Cardiac muscle cell (in vitro differentiated cells and primary cell): ENCODE measurements at places on chromosomes 4 and X. TPM values are rescaled to one million over a fixed set of nuclear protein-coding genes. Genes with fewer than 3 reads are reported as not detected.

DNA sequence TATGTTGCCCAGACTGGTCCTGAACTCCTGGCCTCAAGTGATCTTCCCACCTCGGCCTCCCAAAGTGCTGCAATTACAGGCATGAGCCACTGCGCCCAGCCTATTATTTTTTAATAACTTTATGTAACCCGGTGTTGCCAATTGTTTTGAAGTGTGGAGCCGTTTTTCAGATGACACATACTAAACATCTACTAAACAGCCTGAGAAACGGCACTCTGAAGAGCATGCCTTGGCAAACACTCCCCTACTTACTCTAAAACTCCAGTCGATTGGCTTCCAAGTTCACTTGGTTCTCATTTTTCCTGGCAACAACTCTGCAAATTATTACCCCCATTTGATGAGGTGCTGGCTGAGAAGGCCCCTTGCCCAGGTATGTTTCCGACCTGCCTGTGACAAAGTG lies 131.1 kb downstream of the GPR143 start:
- no peaks in the 10 kb centered on the region for H3K36me3 ChIP-seq
- H3K4me1 ChIP-seq, result no peaks in the 10 kb centered on the region
- H3K27ac ChIP-seq, result no peak overlapping the region
- no peak overlapping the region for H3K4me3 ChIP-seq
- H3K27me3 ChIP-seq, result no peaks in the 10 kb centered on the region

- no peaks in the 10 kb centered on the region for H3K36me3 ChIP-seq
- H3K4me1 ChIP-seq, result no peaks in the 10 kb centered on the region
- no peak overlapping the region for H3K4me3 ChIP-seq
- DNase-seq, result no peak
- no peaks in the 10 kb centered on the region for H3K27me3 ChIP-seq
- H3K27ac ChIP-seq, result no peak overlapping the region
Observed at GRCh38 chrX:128897621-128898020, 625.7 kb downstream of the SMARCA1 start.

DNA sequence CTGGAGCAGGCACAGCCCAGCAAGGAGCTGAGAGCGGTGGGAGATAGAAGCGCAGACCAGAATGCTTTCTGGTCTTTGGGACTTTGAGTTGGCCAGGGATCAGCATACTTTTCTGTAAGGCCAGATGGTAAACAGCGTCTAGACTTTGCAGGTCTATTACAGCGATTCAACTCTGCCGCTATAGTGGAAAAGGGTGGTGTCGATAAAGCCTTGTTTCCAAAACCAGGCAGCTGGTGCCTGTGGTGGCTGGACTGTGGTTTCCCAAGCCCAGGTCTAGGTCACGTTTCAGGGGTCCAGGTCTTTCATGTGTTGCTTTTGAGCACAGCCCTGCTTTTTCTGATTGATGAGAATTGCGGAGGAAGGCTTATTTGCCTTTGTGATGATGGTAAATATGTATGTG lies 40.1 kb downstream of the HTT-AS start:
- H3K27ac ChIP-seq, result no peak overlapping the region
- no peaks in the 10 kb centered on the region for H3K36me3 ChIP-seq
- DNase-seq, result no peak
- H3K4me1 ChIP-seq, result peaks cover 9% of the 10 kb centered on the region
- H3K27me3 ChIP-seq, result no peaks in the 10 kb centered on the region
- no peak overlapping the region for H3K4me3 ChIP-seq

GRCh38 chrX:41240509-41240908 lies 93.5 kb upstream of the DDX3X start:
- H3K27me3 ChIP-seq, result no peaks in the 10 kb centered on the region
- H3K27ac ChIP-seq, result no peak overlapping the region
- no peak overlapping the region for H3K4me3 ChIP-seq
- no peaks in the 10 kb centered on the region for H3K36me3 ChIP-seq
- no peak for DNase-seq
- peaks cover 7% of the 10 kb centered on the region for H3K4me1 ChIP-seq

DNA sequence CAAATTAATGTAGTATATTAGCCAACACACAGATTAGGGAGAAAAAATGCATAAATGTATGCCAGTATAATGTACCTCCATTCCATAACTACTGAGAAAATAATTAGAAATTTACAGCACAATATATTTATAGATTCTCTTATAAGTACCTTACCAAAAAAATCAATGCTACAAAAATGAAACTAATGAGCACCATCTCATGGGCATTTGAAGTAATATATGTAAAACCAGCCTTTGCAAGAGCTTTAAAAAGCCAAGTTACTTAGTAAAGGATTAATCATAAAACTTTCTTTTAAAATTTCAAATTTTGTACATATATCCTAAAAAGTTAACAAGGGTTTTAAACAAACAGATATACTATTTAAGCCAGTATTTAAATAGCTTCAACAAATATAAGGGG lies 43.2 kb downstream of the LRBA start:
- H3K4me3 ChIP-seq, result no peak overlapping the region
- H3K27me3 ChIP-seq, result no peaks in the 10 kb centered on the region

- H3K36me3 ChIP-seq, result no peaks in the 10 kb centered on the region
- no peaks in the 10 kb centered on the region for H3K27me3 ChIP-seq
- DNase-seq, result no peak
Observed at GRCh38 chr4:153480704-153481103, 14.5 kb downstream of the TMEM131L start.

DNA sequence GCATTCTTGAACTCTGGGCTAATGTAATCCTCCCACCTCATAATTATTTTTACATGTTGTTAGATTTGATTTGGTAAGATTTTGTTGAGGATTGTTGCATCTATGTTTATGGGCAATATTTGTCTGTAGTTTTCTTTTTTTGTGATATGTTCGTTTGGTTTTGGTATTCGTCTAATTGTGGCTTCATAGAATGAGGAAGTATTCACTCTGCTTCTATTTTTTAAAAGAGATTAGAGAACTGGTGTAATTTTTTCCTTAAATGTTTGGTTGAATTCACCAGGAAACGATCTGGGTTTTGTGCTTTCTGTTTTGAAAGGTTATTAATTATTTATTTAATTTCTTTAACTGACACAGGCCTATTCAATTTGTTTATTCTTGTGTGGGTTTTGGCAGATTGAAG lies 161.2 kb upstream of the NUDT6 start:
- no peak overlapping the region for H3K4me3 ChIP-seq
- no peaks in the 10 kb centered on the region for H3K4me1 ChIP-seq
- H3K27me3 ChIP-seq, result no peaks in the 10 kb centered on the region
- no peak overlapping the region for H3K27ac ChIP-seq

GRCh38 chrX:107979534-107979933 lies 2.6 kb downstream of the TEX13B start:
- H3K27me3 ChIP-seq, result no peaks in the 10 kb centered on the region
- H3K36me3 ChIP-seq, result no peaks in the 10 kb centered on the region
- no peak overlapping the region for H3K27ac ChIP-seq
- DNase-seq, result no peak

DNA sequence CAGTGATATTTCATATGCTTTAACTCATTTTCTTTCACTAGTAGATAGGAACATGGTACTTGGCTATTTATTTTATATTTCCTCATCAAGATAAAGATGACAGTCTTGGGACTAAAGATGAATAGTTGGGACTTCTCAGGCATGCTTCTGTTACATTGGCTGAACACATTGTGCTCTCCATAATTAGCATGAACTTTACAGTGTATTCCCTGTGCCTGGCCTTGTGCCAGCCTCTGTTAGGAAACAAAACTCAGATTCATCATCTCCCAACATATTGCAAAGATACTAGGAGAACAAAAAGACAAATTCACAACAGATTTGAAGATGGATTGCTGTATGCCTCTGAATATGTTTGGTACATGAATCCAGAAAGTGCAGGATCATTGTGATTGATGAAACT lies 26.4 kb downstream of the GRIA2 start:
- no peaks in the 10 kb centered on the region for H3K27me3 ChIP-seq
- no peak overlapping the region for H3K27ac ChIP-seq
- H3K4me3 ChIP-seq, result no peak overlapping the region
- H3K36me3 ChIP-seq, result no peaks in the 10 kb centered on the region

- no peak overlapping the region for H3K4me3 ChIP-seq
- DNase-seq, result peak; percentile 87
- H3K27ac ChIP-seq, result no peak overlapping the region
Observed at GRCh38 chr4:186845137-186845842, 121.6 kb upstream of the FAT1 start.

DNA sequence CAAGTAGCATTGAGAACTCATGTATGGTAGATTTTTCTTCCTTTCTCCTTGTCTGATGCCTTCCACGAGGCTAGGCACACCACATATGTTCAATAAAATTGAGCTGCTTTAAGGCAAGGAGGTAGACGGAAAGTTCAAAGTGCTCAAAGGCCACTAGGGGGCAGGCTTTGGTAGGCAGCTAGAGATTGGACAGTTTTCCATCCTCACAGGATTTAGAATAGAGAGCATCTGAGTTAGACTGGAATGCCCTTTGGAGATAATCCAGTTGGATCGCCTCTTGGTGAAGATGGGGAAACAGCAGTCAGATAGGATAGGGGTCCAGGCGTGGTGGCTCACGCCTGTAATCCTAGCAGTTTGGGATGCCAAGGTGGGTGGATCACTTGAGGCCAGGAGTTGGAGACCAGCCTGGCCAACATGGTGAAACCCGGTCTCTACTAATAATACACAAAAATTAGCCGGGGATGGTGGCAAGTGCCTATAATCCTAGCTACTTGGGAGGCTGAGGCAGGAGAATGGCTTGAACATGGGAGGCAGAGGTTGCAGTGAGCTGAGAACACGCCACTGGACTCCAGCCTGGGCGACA lies 30.4 kb downstream of the ELF4 start:
- no peak overlapping the region for H3K27ac ChIP-seq
- H3K27me3 ChIP-seq, result no peaks in the 10 kb centered on the region
- DNase-seq, result peak; percentile 84
- no peak overlapping the region for H3K4me3 ChIP-seq

DNA sequence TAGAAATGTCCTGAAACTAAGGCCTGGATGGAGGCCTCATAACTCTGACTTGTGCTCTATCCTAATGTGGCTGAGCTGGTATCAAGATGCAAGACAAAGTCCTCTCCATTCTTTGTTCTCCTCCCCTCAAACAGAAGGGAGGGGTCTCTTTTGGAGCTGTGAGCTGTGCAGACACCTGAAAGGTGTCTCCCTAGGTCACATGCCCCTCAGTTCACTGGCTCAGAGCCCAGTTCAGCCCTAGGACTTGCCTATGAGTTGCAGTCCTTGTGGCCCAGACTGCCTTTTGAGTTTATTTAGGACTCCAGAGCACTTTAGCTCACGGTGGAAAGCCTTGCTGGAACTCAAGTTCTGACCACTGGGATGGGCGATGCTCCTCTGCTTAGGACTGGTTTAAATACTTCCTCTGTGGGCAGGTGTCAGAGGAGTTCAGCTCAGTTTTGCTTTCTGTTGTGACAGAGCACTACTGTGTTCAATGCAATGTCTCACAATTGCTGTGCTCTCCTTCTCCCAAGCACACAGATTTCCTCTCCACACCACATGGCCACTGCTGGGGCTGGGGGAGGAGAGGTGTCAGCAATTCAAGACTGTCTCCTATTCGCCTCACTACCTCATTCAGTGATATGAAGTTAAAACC lies 84.8 kb upstream of the ZNF827 start:
- no peak for DNase-seq
- H3K4me3 ChIP-seq, result no peak overlapping the region

DNA sequence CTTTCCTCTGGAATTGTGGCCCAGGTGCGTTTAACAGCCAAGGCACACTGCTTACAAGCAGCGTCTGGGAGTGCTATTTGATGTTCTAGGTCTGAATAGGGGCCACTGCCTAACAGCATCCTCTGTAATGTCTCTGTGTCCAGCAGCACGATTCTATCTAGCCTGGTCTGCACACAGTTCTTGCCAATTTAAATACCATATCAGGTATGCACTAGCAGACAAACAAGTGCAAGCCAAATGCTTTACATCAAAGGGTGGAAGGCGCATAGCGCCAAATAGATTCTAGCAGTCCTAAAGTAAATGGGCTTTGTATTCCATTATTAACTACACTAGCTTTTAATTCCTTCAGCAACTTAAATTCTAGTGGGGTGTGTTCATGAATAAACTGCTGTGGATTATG lies 15.8 kb upstream of the UGDH start:
- no peak overlapping the region for H3K4me3 ChIP-seq
- DNase-seq, result no peak
- H3K27me3 ChIP-seq, result no peaks in the 10 kb centered on the region
- H3K4me1 ChIP-seq, result no peaks in the 10 kb centered on the region

DNA sequence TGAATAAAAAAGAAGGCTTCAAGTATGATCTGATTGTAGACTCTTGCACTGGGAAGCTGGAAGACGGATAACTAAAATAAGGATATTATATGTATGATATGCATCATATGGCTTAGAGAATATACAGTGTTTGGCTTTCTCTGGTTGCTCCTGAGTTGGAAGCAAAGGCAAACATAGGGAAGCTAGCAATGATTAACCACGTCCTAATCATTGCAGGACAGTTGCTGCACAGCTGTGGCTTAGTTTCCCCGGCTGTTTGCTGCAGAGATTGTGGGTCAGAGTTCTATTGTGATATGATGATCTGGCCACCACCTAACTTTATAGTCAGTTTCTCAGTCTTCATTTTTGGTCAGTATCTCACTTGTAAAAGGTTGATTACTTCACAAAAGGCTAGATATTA lies 36.3 kb upstream of the PARM1 start:
- DNase-seq, result no peak
- H3K4me3 ChIP-seq, result no peak overlapping the region
- H3K4me1 ChIP-seq, result no peaks in the 10 kb centered on the region
- no peak overlapping the region for H3K27ac ChIP-seq
- H3K27me3 ChIP-seq, result no peaks in the 10 kb centered on the region

DNA sequence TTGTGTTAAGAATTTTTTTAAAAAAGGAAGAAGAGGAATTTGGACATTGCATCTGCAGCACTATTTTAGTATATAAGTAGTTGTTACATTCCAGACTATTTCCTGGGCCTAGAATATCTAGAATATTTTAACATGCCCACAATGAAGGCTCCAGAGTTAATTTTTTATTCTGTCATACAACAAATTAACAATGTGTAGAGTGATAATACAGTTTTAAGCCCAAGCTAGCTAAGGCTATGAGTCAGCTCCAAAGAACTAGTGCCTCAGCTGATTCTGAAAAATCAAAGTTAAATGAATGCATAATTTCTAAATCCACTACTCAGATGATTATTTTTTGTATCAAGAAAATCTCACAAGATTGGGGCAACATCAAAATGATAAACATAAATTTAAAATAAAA lies 231.4 kb downstream of the PRDM5 start:
- no peak overlapping the region for H3K4me3 ChIP-seq
- DNase-seq, result no peak
- no peaks in the 10 kb centered on the region for H3K27me3 ChIP-seq
- H3K27ac ChIP-seq, result no peak overlapping the region

DNA sequence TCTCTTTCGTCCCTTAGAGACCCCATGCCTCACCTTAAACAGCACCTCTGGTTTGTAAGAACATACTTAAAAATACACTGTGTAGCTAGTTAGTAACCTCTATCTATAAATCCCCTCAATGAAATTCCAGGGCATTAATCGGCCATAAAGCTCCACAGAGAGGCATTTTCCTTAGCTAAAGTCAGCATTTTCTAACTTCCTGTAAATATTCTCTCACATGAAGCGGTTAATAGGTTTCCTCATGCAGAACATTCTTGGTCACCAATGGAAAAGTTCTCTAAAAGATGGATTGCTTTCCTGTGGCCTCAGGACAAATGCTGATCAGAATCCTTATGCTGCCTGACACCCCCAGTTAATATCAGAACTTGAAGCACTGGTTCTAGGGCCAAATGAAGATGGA lies 248.6 kb upstream of the BOD1L1 start:
- no peaks in the 10 kb centered on the region for H3K27me3 ChIP-seq
- no peak for DNase-seq
- no peaks in the 10 kb centered on the region for H3K36me3 ChIP-seq
- H3K4me1 ChIP-seq, result peaks cover 6% of the 10 kb centered on the region
- no peak overlapping the region for H3K4me3 ChIP-seq

NUP54 gene
- 22.0 and 22.9 TPM in 2 replicates for total RNA-seq

LIAS gene
- 7.0 and 16.3 TPM in 2 replicates for total RNA-seq

SH2D1A gene
- total RNA-seq, result not detected in 2 replicates

CSAG1 gene
- not detected in 2 replicates for total RNA-seq

HERC6 gene
- 11.5 and 18.5 TPM in 2 replicates for total RNA-seq

LEF1 gene
- 67.2 and 70.3 TPM in 2 replicates for total RNA-seq
